ENCODE measurements at places on chromosomes 2 and 18. TPM values are rescaled to one million over a fixed set of nuclear protein-coding genes. Genes with fewer than 3 reads are reported as not detected.

The LRRTM4 gene
- not detected for total RNA-seq

- peak; percentile 83 for DNase-seq
Measured at GRCh38 chr18:3177902-3178687, 41.7 kb downstream of the MYOM1 start.

- no peak for DNase-seq
Measured at GRCh38 chr2:58313926-58314325, 72.8 kb upstream of the FANCL start.

DNA sequence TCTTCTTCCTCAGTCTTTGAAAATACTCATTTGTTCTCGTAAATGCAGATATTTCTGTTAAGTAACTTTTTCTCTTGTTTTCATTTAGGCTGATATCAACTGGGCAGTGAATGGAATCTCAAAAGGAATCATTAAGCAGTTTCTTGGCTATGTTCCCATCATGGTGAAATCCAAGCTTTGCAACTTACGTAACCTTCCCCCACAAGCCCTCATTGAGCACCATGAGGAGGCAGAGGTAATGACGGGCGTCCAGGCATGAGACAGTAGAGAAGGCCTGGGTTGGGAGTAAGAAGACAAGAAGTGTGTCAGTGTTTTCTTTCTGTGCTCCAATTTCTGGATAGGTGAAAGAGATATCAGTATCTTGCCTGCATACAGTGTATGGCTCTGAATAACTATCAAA is 5.1 kb downstream of the POLR1B start:
- no peak for DNase-seq

The RASGRP3 gene
- 4.1 TPM for total RNA-seq

DNA sequence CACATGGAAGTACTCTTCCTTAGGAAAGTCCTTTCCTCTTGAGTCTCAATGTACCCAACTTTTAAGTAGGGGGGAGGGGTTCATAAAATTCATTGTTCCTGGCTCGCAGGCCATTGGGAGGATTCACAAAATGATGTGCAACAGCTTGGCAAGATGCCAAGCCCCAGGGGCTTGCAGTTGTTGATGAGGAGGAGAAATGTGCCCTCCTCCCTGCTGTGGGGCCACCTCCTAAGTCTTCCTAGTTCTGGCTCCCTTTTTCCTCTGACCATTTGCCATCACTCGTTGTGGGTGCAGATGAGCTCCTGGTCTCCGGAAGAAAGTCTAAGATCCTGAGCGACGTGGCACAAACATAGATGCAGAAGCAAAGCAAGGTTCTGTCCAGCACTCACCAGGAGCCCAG is 435.4 kb downstream of the EIPR1 start:
- no peak for DNase-seq

The KHK gene
- total RNA-seq: 2.8 TPM

- DNase-seq: no peak
Measured at GRCh38 chr2:181185421-181185820, 205.0 kb downstream of the UBE2E3 start.

The SLC4A3 gene
- 2.3 TPM for total RNA-seq

- DNase-seq: no peak
Measured at GRCh38 chr18:74524097-74524496, 10.2 kb upstream of the CNDP1 start.

The R3HDM1 gene
- 14.1 TPM for total RNA-seq

DNA sequence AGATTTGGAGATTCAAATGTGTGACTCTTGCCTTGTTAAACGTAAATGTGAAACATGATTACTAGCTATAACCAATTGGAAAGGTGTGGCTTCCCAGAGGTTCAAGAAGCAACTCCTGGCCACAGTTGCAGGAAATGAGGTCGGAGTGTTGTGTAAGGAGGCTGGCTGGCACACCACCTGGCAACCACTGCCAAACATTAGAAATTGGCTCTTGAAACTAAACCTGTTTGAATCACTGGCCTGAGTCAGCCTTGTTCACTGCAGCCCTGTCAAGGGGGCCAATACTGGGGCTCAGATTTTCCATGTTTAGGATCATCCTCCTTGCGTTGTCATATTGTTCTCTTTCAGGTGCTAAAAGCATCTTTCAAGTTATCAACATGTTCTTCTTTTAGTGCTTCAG is 206.3 kb downstream of the ARL6IP6 start:
- no peak for DNase-seq

DNA sequence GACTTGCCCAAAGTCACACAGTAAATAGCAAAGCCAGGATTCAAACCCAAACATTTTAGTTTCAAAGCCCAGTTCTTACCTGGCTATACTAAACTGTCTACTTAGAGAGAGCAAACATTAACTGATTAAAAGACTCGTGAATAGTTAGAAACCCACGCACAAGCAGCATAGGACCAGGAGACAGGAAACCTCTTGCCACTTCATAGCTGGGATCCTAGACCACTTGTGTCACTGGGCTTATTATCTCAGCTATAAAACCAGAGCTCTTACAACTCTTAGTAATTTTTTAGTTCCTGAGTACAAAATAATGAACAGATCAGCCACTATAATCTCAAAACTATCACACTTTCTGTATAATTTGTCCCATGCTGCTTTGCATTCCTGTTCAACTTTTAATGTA is 2.4 kb upstream of the AAK1 start:
- DNase-seq: no peak

DNA sequence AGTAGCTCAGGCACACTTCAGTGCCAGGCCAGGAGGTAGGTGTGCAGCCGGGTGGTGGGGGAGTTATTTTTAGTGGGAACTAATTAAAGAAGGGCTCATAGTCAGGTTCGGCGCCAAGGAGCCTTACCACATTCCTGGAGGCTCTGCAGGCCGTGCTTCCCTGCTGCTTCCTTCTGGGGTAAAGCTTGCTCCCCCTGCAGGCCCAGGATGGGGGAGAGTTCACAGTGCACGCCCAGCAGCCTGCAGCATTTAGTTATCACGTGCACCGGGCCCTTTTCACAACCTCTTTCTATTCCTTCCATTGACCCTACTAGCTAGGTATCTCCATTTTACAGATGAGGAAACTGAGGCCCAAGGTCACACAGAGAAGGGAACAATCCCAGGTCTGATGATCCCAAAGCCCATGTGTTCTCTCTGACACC is 2.5 kb downstream of the KCNF1 start:
- peak; percentile 58 for DNase-seq

The TWIST2 gene
- total RNA-seq: 25.7 TPM

The RUFY4 gene
- not detected for total RNA-seq
